ENCODE measurements at places on chromosomes 12 and 14.

GRCh38 chr14:54715239-54715638, 148.3 kb downstream of the SAMD4A start:
- no peak for DNase-seq

- DNase-seq: no peak
These were observed 164.8 kb downstream of the SLC41A2 start for GRCh38 chr12:104793285-104793684.

DNA sequence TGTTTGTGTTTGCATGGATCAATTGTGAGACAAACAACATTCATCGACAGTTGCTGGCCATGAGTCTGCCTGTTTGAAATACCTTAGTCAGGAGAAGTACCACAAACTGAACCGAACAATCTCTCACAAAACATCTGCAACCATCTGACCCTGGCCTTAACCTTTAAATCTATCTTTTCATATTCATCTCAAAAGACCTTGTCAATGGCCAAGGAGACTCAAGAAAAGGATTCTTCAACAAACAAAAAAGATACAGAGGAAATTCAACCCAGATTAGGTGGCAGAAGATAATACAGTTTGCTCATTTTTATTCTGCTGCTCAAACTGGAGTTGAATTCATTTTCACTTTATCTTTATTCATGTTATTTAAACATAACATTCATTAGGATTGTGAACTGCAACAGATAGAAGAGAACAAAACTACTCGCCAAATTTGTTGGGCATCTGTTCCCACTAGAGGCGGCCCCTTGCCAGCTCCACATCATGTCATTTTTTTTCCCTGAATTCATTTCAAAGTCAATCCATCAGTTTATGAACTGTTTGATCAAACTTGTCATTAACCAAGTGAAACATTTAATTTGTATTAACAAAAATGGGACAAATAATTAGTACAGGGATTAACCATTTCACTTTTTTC, 152.3 kb upstream of the OTX2 start:
- no peak for DNase-seq

GRCh38 chr12:127108360-127109215, 1158.4 kb upstream of the TMEM132C start:
- DNase-seq: no peak

- no peak for DNase-seq
These were observed 57.4 kb downstream of the CMAS start for GRCh38 chr12:22103418-22103817.
